DMS53 (cell line): ENCODE measurements at places on chromosomes 2 and 18.
A peak's percentile ranks its signal among the peaks of the same experiment; 100 is the strongest.

DNA sequence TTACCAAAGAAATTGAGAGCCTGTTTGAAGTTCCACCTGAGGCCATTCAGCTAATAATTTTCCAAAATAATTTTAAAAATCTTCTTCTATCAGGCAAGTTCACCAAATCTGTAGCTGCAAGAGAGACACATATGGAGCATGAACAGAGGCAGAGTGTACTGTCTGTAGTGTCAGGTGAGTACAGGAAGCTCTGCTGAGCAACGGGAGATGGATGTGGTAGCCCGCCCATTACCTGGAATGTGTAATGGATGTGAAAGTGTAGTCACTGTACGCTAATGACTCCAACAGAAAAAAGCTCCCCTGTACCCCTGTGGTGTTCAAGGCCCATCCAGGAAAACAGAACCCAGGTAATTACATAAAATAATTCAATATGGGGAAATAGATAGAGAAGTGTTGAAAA is 311.5 kb downstream of the LRRTM4 start:
- DNase-seq = no peak

DNA sequence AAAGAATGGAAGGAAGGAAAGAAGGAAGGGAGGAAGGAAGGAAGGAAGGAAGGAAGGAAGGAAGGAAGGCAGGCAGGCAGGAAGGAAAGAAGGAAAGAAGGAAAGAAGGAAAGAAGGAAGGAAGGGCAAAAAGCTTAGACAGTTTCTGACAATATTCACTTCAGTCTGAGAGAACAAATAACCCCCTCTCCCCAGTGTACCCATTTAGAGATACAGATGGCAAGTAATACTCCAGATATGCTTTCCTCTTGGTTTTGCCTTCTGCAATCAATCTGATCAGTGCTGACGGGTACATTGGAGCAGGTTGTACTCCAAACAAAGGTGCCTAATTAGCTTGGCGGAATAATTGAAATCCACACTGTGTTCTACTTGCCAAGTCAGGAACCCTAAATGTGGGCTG is 534.6 kb upstream of the TMEFF2 start:
- no peak for DNase-seq

DNA sequence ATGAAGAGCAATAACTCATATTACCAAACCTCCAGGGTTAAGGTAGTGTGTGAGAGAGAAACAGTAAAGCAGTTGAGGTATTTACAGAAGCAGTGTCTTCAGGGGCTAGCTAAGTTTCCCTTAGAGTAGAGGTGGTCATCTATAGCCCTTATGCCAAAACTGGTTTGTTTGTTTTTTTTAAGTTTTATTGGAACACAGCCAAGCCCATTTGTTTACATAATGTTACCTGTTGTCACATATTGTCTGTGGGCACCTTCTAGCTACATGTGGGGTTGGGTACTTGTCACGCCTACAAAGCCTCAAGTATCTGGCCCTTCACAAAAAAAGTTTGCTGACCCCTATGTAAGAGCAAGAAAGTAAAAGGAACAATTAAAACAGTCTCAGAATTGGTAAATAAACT is 39.4 kb downstream of the ACTR2 start:
- DNase-seq = peak; percentile 38

GRCh38 chr2:71070294-71071093 is 2.0 kb downstream of the NAGK start:
- DNase-seq = peak; percentile 65

GRCh38 chr2:151637271-151637781 is 97.0 kb downstream of the NEB start:
- DNase-seq = no peak
